DND-41 (cell line): ENCODE measurements at places on chromosomes 2 and 18.

GRCh38 chr2:148515976-148516375 lies 128.6 kb upstream of the EPC2 start:
- H3K27me3 ChIP-seq = no peaks in the 10 kb centered on the region
- no peak overlapping the region for H3K4me3 ChIP-seq
- H3K27ac ChIP-seq = no peak overlapping the region
- H3K4me1 ChIP-seq = no peaks in the 10 kb centered on the region
- H3K36me3 ChIP-seq = no peaks in the 10 kb centered on the region
- no peak for DNase-seq

DNA sequence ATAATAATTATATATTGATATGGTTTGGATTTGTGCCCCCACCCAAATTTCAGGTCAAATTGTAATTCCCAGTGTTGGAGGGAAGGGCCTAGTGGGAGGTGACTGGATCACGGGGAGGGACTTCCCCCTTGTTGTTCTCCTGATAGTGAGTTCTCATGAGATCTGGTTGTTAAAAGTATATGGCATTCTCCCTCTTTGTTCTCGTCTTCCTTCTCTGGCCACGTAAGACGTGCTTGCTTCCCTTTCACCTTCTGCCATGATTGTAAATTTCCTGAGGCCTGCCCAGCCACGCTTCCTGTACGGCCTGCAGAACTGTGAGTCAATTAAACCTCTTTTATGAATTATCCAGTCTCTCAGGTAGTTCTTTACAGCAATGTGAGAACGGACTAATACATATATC lies 88.3 kb downstream of the ROCK2 start:
- H3K36me3 ChIP-seq = peaks cover 7% of the 10 kb centered on the region
- H3K27me3 ChIP-seq = no peaks in the 10 kb centered on the region
- H3K27ac ChIP-seq = no peak overlapping the region
- H3K4me1 ChIP-seq = no peaks in the 10 kb centered on the region
- no peak overlapping the region for H3K4me3 ChIP-seq

DNA sequence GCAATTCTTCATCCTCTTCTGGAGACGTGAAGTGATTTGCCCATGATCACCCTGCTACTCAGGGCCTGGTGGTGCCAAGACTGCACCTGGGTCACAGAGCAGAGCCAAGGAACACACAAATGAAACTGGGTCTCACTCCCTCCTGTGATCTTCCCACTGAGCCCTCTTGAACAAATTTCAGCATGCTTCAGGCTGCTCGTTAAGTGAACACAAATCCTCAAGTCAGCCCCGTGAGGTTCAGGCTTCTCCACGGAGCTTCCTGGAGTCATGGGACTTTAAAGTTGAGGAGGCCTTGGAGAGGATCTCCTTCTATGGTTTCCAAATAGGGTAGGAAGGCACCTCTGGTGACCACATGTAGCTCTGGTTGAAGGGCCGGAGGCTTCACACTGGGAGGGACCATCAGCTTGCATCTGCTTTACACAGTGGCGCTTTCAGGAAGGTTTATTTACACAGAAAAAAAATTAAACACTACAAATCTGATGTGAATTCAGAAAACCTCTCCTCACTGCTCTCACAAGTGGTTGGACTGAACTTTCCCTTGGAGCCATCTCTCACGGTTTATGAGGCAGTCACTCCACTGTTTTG lies 255.4 kb downstream of the LOXHD1 start:
- peaks cover 3% of the 10 kb centered on the region; the same call in 1 of the 2 replicates for H3K4me1 ChIP-seq
- no peaks in the 10 kb centered on the region for H3K36me3 ChIP-seq
- H3K27me3 ChIP-seq = no peaks in the 10 kb centered on the region
- no peak overlapping the region for H3K27ac ChIP-seq
- DNase-seq = no peak

- H3K27ac ChIP-seq = no peak overlapping the region
- H3K4me1 ChIP-seq = no peaks in the 10 kb centered on the region
- no peak overlapping the region for H3K4me3 ChIP-seq
- peaks cover 28% of the 10 kb centered on the region for H3K27me3 ChIP-seq
- DNase-seq = no peak
Observed at GRCh38 chr2:20425884-20426283, 21.0 kb upstream of the RHOB start.

- no peaks in the 10 kb centered on the region for H3K36me3 ChIP-seq
- DNase-seq = no peak
- H3K4me3 ChIP-seq = no peak overlapping the region
- H3K27me3 ChIP-seq = peaks cover 5% of the 10 kb centered on the region
- H3K27ac ChIP-seq = no peak overlapping the region
Observed at GRCh38 chr2:36731941-36732672, 35.6 kb downstream of the VIT start.

GRCh38 chr2:22824618-22825017 lies 560.4 kb upstream of the KLHL29 start:
- no peaks in the 10 kb centered on the region for H3K36me3 ChIP-seq
- H3K27me3 ChIP-seq = no peaks in the 10 kb centered on the region
- no peak overlapping the region for H3K4me3 ChIP-seq
- no peak for DNase-seq
- no peak overlapping the region for H3K27ac ChIP-seq
- H3K4me1 ChIP-seq = no peaks in the 10 kb centered on the region

GRCh38 chr2:228798458-228799207 lies 472.5 kb downstream of the PID1 start:
- no peaks in the 10 kb centered on the region for H3K4me1 ChIP-seq
- H3K27ac ChIP-seq = no peak overlapping the region
- no peaks in the 10 kb centered on the region for H3K27me3 ChIP-seq
- H3K36me3 ChIP-seq = no peaks in the 10 kb centered on the region
- DNase-seq = no peak
- no peak overlapping the region for H3K4me3 ChIP-seq

DNA sequence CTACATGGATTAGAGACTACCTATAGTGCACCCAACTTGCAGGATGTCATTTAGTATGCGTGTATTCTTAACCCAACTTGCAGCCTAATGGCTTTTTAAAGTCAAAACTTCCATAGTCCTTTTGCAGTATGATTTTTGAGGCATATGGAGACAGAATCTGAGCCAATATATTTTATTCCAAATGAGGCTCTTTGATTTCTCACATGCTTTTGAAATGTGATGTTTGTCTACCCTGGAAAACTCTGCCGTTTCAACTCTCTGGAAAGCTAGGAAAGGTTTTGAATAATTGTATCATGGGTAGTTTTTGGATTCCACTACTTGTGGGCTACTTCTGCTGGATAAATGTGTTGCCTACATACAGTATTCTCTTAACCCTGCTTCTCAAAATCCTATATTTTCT lies 206.6 kb downstream of the ZNF385B start:
- H3K36me3 ChIP-seq = no peaks in the 10 kb centered on the region
- H3K4me1 ChIP-seq = no peaks in the 10 kb centered on the region
- no peak for DNase-seq
- H3K27ac ChIP-seq = no peak overlapping the region
- H3K27me3 ChIP-seq = peaks cover 2% of the 10 kb centered on the region
